ENCODE measurements at places on chromosomes 1 and 21.

- DNase-seq, result peak; percentile 12
These were observed 687 bp downstream of the TGFBR3 start for GRCh38 chr1:91885213-91885715.

GRCh38 chr1:53684741-53685140 is 54.2 kb downstream of the GLIS1 start:
- no peak for DNase-seq

DNA sequence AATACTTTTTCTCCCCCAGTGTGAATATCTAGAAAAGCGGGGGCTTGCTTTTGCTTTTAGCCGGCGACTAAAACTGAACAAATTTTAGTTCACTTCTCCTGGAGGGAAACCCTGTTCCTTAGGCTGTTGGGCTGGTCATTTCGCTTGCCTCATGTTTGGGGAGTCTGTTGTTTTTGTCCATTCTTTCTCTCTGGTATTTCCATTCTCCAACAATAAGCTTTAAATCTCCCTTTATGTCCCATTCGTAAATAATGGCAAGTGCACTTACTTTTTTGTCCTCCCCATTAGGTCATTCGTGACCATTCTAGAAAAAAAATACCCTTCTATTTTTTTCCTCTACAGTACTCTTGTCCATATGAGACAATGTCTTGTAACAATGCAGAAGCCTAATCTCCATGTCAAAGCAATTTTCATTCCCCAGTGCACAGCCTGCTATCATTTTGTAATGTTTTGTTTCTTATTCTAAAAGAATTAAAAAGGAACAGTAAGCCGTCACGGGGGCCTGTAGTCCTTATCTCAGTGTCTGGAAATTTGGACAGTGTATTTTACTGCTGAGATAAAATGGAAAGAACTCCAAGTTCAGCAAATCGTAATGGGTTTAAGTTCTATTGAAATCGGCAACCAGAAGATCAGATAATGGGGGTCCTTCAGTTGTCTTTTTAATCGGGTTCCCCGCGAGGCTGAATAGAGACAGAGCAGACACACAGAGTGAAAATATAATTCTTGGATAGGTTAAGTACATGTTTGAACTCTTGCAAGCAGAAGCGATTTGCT is 21.8 kb downstream of the PROX1 start:
- DNase-seq, result no peak

DNA sequence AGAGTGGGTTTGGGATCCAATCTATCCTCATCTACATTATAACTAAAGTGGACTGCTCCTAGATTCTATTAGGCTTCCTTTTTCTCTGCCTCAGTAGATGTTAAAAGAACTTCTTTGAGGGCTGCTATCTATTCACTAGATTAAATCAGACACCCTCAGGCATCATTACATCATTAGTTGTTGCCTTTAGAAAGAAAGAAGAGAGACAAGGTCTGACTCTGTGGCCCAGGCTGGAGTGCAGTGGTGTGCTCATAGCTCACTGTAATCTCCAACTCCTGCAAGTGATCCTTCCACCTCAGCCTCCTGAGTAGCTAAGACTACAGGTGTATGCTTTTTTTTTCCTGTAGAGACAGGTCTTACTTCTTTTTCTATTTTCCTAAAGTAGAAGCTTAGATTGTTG is 71.1 kb upstream of the EXO1 start:
- DNase-seq, result no peak

DNA sequence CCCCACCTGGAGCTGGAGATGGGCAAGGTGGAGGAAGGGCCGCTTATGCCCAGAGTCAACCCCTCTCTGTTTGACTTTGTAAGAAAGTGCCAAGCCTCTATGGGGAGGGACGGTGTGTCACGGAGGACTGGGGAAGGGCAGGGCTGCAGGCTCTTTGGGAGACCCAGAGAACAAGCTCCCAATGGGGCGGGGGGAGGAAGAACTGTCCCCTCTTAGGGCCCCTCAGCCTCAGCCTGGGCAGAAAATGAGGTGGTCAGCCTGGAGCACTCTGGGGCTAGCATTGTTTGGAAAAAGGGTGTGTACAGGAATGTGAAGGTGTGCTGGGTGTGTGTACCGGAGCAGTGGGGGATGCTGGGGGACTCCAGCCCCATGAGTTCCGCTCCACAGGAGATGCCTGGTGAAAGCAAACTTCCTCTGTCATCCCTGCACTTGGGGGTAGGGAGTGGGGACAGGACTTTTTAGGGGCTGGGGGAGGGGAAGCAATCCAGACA is 1.2 kb upstream of the INAVA start:
- DNase-seq, result no peak

GRCh38 chr1:218352075-218352438 is 6.9 kb downstream of the TGFB2 start:
- no peak for DNase-seq

All from stimulated activated CD8-positive, alpha-beta memory T cell treated with anti-CD3 and anti-CD28 coated beads, Interleukin-2, amount 100 ng/mL, for 1 hour (primary cell).